Stimulated activated CD8-positive, alpha-beta memory T cell treated with anti-CD3 and anti-CD28 coated beads, Interleukin-4, amount 100 ng/mL, for 4 hours (primary cell): ENCODE measurements at places on chromosomes 3 and 15.

DNA sequence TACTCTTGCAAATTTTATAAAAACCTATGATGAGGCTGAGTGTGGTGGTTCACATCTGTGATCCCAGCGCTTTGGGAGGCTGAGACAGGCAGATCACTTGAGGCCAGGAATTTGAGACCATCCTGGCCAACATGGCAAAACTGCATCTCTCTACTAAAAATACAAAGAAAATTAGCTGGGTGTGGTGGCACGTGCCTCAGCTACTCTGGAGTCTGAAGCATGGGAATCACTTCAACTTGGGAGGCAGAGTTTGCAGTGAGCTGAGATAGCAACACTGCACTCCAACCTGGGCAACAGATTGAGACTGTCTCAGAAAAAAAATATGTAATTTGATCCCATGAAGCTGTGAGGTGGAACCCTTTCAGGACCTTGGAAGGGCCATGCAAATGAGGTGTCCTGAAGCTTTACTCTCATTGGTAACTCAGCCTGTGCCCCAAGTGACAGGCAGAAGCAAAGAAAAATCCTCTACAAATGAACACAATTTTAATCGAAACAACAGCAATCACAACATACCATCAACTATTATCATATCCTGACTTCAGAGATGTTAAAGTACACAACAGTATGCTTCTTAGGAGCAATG is 84.6 kb upstream of the CDV3 start:
- no peak for DNase-seq

- no peak for DNase-seq
Observed at GRCh38 chr3:140236836-140237501, 302.0 kb downstream of the CLSTN2 start.

DNA sequence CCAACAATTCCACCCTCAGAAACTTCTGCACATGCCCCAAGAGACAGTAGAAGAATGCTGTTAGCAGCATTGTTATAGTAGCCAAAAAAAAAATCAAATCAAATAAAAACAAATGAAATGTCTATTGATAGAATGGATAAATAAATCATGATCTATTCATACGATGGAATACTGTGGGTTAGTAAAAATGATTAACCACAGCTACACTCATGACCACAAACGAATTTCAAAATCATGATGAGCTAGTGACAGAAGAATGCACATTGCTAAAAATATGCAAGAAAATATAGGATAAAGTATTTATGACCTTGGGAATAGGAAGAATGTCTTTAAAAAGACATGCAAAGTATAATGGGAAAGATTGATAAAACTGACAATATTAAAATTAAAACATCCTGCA is 57.5 kb upstream of the ACAN start:
- no peak for DNase-seq

DNA sequence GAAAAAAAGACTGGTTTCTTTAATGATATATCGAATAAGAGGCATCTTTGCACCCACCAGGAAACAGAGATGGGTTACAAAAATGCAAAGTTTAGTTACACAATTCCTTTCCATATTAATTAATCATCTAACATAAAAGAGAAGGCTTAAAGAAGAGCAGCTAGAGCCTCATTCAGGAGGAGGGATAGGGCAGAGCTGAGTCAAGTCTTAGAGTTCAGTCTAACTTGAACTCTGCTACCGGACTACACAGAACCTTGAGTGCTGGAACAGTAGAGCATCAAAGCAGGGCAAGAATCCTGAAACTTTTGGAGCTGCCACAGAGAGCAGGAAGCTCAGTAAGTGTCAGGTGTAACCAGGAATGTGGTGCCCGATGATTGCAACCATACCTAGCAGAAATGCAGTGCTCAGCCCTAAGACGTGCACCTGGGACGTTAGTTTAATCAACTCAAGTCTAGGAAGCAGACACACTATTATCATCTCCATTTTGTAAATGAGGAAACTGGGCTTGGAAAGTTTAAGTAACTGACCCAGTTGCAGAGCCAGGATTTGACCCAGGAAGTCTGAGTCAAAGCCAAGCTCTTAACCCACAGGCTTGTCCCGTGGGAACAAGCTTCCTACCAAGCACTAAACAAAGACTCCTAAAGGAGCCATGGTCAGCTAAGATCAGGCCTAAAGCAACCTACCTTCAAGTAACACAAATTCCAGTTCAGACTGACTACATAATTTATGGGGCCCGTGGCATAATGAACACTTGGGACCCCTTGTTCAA is 187.4 kb downstream of the FOXP1 start:
- DNase-seq: no peak

GRCh38 chr3:162395496-162395895 is 898.9 kb downstream of the OTOL1 start:
- DNase-seq: no peak

DNA sequence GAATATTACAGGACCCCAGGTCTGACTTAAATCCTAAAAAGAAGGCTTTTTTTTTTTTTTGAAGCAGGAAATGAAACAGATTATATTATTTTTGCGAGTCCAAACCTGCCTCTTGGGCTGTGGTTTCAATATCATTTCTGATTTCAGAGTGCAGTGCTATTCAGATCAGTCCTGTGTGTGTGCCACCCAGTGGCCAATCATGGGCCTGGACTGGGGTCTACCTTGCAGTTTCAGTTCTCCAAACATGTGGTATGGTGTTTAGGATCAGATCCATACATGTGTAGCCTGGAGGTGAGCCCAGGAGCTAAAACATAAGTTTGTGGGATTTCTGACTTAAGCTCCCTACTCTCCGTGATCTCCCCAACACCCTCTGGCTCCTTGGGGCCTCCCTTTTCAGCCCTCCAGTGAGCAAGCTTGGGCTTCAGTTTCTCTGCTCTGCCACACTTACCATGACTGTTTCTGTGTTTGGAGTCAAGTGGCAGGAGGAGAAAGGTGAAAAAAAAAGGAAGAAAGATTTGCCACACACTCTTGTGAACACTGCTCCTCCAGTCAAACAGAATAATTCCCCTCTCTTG is 12.1 kb upstream of the THSD4 start:
- no peak for DNase-seq

DNA sequence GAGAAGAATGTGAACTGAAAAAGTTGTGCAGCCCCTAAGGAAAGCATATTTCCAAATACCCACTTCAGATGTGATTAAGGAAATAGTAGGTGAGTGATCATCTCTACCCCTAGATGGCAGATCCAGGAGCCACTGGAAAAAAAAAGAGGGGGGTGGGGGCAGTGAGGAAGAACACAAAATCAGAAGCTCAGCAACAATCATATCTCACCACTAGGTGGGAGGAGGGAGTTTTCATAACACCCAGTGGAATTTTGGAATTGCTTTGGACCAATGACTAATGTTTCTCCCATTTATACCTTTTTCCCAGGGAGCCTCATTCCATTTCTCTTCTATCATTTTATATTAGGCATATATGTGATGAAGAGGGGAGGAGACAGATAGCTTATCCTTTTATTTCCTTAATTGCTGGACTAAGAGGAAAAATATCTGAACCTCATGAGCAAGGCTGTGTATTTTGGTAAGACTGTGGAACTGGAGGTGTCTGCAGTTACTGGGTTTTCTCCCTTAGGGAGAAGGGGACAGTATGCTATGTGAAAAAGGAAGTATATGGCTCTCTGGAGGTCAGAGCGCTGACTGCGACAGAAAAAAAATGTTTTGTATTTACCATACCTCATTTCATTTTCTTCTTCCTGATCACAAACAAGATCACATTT is 363.4 kb downstream of the GAP43 start:
- DNase-seq: no peak

DNA sequence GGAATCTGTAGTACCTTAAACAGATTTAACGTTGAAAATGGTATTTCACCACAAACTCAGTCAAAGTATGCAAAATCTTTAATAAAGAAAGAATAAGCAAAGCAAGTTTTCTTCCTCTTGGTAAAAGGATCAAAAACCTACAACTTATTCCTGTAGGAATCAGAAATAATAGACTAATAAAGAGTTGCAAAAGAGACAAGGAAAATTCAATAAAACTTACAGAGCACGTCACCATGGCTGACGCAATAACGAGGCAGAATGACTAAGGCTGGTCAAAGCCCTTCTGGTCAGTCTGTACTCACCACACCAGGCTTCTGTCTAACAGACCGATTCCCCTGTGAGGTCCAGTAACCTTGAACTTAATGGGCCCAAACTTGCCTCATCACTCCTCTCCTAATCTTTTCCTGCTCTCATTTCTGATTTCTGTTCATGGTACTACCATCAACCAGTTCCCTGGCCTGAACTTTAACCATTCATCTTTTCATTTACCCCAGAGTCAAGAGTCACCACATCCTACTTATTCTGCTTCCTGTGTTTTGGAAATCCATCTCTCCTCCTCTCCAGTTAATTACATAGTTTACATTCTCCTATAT is 5.0 kb downstream of the MASP1 start:
- DNase-seq: no peak

GRCh38 chr15:69608661-69609060 is 156.0 kb downstream of the RPLP1 start:
- no peak for DNase-seq

DNA sequence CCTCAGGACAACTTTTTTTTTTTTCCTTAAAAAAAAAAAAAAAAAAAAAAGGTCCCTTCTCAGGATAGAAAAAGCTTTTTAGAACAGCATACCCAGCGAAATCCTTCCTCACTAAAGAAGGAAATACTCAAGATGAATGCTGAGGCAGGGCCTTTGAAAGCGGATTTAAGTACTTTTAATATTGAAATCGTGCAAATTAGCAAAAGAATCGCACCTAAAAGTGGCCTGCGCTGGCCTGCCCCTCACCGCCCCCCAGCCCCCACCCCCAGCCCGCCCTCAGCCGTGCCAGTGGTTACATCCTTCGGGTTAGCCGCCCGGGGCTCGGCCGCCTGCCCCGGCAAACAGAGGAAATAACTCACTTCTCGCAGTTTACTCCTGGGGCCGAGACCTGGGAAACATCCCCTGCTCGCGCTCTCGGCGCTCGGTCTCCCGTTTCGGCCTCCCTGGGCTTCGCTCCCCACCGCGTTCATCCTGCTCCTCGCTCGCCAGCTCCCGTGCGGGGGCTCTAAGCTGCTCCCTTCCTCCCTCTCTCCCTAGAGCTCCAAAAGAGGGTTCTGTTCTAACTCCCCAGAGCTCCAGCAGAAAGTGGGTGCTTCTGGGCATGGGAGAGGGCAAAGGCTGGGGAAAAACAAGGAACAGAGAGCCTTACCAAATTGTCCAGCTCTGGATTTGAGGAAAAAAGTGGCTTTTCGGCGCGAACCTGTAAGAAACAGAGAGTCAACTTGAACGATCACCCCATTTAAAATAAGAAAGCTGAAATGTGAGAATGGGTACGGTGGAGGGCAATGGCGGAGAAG is 5.2 kb downstream of the MEIS2 start:
- no peak for DNase-seq

DNA sequence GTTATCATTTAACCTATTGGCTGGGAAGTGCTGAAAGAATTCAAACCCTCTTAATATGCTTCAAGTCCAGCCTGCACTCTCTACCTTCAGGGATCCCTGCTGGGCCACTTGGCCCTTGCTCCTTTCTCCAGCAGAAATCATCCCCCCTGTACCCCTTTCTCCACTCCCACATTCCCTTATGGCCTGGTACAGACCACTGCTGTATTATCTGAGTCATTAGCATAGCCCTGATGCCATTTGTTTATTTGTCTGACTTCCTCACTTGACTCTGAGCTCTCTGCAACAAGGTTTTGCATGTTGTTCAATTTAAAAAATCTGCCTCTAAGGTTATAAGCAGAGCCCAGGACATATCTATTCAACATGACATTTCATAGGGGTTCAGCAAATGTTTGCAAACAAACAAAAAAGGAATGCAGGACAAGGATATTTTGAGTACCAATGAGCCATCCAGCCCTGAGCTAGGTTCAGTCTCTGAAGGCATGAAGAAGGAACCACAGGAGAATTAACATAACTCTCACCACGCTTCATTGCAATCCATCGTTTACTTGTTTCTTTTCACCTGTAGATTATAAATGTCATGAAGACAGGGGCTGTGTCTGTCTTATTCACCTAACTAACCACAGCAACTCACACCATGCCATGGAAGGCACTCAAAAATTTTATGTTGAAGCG is 26.6 kb upstream of the HES1 start:
- DNase-seq: no peak

DNA sequence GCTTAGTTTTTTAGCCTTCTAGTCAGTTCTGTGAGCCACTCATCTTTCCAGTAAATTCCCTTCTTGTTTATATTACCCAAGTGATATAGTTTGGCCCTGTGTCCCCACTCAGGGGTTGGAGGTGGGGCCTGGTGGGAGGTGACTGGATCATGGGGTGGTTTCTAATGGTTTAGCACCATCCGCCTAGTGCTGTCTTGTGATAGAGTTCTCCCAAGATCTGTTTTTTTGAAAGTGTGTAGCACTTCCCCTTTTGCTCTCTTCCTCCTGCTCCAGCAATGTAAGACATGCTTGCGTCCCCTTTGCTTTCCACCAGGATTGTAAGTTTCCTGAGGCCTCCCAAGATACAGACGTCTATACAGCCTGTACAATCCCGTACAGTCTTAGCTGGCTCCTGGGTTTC is 53.7 kb upstream of the INO80 start:
- DNase-seq: no peak

GRCh38 chr15:68315035-68315434 is 37.5 kb downstream of the FEM1B start:
- no peak for DNase-seq

GRCh38 chr3:133849346-133849745 is 43.7 kb downstream of the SRPRB start:
- DNase-seq: no peak

- DNase-seq: no peak
Observed at GRCh38 chr3:108022256-108023150, 68.3 kb downstream of the CD47 start.

- no peak for DNase-seq
Observed at GRCh38 chr15:56832125-56832524, 86.3 kb upstream of the TCF12 start.

DNA sequence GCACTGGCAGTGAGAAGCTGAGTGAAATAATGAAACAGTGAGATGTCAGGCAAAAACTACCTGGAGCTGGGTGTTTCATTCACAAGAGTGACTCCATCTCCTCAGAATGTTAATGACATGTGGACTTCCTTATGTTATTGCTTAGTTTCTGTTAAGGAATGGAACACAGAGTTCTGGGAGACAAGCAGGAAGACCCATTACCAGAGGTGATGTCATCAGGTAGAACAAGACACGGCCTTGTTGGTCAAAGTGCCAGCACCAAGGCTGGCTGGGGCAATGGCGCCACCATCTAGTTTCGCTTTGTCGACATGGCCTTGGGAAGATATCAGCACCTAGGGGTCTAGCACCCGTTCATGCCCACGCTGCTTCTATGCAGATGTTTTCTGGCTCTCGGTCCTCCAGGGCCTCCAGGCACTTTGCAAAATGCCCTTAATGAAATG is 252.2 kb downstream of the FAM43A start:
- no peak for DNase-seq

- no peak for DNase-seq
Observed at GRCh38 chr3:11407644-11408043, 135.4 kb downstream of the ATG7 start.

- DNase-seq: no peak
Observed at GRCh38 chr3:192905980-192906678, 11.5 kb downstream of the MB21D2 start.

DNA sequence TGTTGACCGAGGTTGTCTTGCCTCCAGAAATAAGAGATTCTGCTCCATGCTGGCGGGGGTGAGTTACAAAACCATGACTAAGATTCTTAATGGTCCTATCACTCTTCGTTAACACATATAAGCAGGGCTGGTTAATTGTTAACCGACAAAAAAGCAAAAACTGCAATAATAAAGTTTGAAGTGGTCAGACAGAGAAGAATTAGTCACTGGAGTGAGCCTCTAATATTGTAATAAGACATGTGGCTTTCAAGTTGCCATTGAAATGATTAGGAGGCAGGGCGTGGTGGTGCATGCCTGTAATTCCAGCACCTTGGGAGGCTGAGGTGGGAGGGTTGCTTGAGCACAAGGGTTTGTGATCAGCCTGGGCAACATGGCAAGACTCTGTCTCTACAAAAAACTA is 78.4 kb upstream of the NR2F2 start:
- DNase-seq: no peak

GRCh38 chr15:99983171-99983885 is 250.1 kb upstream of the LYSMD4 start:
- no peak for DNase-seq
